ENCODE measurements at places on chromosomes 13 and 19.

DNA sequence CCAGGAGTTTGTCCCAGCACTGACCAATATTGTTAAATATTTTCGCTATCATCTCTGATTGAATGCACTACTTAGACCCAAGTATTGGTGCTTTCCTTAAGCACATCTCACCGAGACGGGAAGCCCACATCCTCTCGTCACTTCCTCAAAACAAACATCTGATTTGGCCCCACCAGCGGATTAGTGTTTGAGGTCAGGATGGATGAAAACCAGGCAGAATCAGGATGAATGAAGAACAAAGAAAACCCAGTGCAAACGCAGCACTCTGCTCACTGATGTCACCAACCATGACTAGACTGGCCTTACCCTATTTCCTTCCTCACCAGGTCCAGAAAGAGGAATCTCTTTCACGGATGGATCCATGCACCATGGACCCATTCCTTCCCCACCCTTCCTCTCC, 6.0 kb downstream of the PLAUR start:
- DNase-seq = peak; percentile 61

GRCh38 chr13:51229101-51229719, 7.0 kb downstream of the FAM124A start:
- DNase-seq = no peak

DNA sequence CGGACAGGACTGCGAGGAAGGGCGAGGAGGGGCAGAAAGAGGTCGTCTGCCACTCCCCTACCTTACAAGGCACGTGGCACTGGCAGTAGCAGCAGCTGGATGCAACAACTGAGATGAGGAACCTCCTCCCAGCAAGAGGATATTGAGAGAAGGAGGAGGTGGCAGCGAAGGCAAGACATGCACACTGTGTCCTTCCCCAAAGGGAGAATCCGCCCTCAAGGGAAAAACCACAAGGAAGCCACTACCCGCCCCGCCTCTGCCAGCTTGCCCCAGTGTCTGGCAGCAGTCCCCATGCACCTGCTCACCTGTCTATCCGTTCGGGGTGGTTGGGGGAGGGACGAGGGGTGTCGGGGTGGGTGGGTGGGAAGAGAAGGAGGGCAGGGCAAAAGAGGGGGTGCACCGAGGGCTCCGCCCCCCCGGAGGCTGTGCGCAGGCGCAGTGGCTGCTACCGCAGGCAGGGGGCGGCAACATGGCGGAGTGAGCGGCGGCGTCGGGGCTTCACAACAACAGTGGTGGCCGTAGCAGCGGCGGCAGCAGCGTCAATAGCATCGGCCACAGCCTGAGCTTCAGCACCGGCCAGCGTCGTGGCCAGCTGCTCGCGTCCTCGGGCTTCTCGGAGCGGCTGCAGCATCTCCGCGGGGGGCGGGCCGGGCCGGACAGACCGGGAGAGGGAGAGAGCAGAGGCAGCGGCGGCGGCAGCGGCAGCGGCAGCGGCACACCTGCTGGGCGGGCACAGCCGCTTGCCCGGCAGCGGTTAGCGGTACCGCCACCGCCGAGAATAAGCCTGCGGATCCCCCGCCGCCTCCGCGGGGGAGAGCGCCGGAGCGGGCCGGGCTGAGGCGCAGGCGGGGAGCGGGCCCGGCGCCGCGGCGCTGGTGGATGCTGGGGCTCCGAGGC, at the start of gene NBEA:
Gene NBEA (plus strand): TSS at position 436 of the 897 bp plus-strand sequence. CDS start 551 bp downstream, outside the sequence.
- DNase-seq = peak; percentile 84

DNA sequence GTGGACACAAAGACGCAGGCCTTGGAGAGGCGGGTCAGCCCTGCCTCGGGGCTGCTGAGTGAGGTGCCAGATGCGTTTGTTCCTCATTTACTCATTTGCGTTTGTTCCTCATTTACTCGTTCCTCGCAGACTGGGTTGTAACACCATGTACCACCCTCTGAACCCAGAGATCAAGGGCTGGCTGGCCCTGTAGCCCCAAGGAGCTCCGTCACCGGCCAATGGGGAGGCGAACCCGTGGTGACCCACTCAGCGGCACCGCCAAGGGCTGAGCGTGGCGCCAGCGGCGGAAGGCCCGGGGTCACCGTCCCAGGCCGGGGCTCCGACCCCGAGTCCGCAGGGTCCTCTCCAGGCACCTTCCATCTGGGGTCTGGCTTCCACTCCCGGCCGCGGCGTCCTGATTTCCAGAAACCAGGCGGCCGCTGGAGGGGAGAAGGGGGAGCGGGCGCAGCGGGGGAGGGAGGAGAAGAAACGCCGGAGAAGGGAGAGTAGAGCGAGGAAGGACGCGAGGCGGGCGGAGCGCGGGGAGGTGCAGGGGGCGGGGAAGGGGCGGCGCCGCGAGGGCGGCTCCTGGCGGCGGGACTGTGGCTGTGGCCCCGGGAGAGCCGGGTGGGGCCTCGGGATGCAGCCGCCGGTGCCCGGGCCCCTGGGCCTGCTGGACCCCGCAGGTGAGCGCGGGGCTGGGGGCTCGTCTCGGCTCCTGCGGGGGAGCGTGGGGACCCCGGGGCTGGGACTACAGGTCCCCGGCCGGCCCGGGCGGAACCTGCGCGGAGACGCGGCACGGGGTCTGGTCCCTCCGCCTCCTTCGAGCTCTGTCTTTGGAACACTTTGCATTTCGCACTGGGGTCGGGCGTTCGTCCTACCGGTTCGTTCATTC, at the start of gene TMEM255B:
Gene TMEM255B (plus strand): TSS at position 576 of the 874 bp plus-strand sequence. CDS start 44 bp downstream, at position 620.
- peak; percentile 69 for DNase-seq

- DNase-seq = no peak
Measured at GRCh38 chr19:4294389-4294788, 7.8 kb downstream of the TMIGD2 start.

DNA sequence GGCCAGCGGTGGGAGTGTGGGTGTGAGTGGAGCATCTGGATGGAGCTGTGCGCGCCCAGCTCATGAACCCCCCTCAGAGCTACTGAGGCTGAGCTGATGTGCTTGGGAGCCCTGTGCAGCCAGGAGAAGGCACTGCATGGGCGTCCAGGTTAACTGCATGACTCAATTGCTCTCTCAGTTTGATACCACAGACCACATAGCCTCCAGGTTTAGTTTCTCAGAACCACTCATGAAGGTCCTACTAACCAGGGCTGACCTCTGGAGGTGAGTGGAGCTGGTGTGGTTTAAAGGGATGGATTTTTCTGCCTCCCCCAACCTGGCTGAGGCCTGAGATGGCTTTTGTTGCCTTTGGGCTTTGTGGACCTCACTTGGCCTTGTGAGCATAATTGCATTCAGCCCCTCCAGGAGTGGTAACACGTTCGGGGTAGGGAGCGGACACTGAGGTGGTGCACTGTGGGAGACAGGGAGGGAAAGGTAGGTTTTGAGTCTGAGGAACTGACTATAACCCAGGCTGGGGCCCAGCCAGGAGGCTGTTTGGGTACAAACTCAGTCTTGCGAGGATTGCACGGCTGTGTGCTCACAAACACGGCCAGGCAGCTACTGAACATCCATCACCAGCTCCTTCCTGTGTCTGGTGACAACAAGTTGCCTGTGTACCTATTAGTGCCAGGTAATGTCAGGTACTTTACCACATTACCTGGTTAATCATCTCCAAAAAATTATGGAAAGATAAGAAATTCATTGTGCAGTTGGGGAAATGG, 97.5 kb downstream of the RGCC start:
- peak; percentile 25 for DNase-seq

GRCh38 chr13:28100150-28101121, at the start of gene FLT3:
FLT3 (minus strand) TSS chr13:28100576; CDS start chr13:28100510, 66 bp downstream.
- peak; percentile 51 for DNase-seq

DNA sequence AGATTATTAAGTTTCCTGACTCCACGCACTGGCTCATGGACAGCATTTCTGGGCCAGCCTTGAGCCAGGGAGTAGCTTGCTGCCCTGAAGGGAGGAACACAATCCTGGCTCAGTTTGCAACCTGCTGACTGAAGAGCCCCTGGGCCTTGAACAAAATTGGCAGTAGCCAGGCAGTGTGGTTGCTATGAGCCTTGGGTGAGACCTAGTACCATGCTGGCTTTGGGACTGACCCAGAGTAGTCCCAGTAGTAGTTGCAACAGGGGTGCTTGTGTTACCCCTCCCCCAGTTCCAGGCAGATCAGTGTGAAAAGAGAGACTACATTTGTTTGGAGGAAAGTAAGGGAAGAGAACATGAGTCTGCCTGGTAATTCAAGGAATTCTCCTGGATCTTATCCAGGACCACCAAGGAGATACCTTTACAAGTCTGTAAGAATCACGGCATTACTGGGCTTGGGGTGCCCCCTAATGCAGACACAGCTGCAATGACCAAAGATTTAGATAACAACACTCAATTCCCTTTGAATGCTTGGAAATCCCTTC, 22.0 kb downstream of the ITGBL1 start:
- DNase-seq = no peak

- peak; percentile 68 for DNase-seq
Measured at GRCh38 chr13:23578411-23579071, 8.3 kb downstream of the TNFRSF19 start.

DNA sequence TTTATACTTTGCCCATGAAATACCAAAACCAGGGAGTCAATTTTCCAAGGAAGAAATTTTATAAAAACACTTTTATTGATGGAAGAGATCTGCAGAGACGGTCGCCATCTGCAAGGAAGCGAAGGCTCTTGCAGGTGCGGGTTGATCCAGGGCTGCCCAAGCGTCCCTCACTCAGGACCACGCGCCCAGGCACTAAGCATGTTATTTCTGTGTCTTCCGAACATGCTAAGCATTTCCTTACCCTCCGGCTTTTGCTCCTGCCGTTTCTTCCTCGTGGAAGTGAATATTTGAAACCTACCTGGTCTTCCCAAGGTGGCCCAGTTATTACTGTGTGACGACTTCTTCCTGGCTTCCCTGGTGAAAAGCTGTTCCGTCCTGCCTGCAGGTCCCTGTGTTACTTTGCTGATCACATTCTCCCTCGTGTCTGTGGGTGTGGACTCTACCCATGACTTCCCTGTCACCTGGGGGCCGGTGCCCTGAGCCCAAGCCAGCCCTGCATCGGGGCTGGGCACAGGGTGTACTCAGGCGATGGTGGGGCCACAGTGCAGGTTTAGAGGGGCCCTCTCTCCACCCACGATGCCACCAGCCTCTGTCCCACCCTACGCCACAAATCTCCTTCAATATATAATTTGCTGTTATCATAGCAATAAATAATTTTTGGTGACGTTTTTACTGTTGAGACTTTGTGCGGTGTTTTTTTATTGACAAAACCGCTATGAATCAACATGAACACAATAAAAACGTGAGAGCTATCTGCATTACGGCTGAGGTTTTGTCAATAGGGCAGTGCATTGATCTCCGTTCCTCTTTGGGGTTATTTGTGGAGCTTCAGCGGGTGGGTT, 119.4 kb downstream of the URI1 start:
- DNase-seq = no peak

DNA sequence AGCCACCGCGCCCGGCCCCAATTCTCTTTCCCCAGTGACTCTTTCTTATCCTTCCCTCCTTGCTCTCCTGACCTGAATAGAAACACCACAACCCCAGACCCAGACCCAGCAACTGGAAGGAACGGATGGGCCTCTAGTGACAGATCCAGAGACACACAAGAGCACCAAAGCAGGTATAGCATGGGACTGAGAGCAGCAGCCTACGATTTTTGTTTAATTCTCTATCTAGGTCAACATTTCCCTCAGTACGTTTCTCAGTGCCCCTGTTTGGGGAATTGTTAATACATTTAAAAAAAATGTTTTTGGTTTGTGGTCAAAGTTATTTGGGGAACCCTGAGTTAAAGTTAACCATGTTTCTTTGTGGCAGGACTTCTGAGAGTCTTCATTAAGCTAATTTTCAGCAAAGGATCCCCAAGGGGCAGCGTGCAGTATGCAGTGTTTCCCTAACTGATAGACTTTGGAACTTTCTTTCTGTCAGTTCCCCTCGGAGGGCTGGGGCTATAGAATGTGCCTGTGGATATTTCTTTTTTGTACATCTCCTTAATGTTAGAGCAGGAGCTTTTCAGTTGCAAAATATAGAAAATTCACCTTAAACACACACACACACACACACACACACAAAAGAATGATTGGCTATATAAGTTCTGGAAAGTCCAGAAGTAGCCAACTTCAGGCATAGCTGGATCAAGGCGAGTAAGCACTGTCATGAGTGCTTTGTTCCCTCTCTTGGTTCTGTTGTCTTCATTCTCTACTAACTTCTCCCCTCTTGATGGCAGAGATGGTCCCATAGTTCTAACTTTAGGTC, 6.3 kb downstream of the FXYD5 start:
- DNase-seq = no peak

- DNase-seq = no peak
Measured at GRCh38 chr13:99796175-99796819, 175.3 kb downstream of the ZIC5 start.

GRCh38 chr13:27088619-27089018, 83.0 kb downstream of the USP12 start:
- DNase-seq = no peak
